ELF-1 (cell line): ENCODE measurements at places on chromosomes 2 and 18.

- DNase-seq = no peak
These were observed 1500.6 kb upstream of the TMEFF2 start for GRCh38 chr2:193695367-193695766.

- no peak for DNase-seq
These were observed 31.1 kb upstream of the INHBB start for GRCh38 chr2:120314690-120315366.

DNA sequence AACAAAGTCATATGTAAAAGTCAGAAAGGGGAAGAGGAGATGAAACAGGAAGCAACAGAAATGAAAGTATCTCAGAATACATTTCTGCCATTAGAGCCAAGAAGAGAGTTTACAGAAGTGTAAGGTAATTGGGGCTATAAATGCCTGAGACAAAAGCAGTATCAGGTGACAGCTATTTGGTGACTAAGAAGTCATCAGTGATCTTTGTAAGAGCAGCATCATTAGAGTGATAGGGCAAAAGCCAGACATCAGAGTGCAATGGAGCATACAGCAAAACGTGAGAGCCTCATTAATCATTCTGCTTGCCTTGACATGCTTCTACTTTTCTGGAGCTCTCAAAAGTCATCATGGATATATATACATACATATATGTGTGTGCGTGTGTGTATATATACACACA lies 804.7 kb upstream of the PIK3C3 start:
- DNase-seq = no peak

- no peak for DNase-seq
These were observed 68.8 kb downstream of the WDSUB1 start for GRCh38 chr2:159217676-159218075.

- DNase-seq = peak; percentile 87
These were observed 37.8 kb upstream of the IKZF2 start for GRCh38 chr2:213189001-213189899.

DNA sequence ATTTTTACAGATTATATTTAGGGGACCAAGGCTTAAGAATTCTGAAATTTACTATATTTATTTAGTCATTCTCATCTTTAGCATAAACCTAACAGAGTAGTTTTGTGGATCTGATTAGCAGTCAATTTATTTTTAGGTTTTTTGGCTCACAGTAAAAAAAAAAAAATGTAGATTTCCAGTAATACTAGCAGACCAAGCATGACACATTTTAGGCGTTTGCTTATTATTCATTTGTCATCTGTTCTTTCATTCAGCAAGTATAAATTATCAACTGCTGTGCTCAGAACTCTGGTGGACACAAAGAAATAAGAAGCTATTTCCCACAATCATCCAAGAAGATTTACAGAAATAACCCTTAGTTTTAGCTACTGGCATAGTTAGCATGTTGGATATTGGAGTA lies 20.6 kb downstream of the PDE1A start:
- no peak for DNase-seq

DNA sequence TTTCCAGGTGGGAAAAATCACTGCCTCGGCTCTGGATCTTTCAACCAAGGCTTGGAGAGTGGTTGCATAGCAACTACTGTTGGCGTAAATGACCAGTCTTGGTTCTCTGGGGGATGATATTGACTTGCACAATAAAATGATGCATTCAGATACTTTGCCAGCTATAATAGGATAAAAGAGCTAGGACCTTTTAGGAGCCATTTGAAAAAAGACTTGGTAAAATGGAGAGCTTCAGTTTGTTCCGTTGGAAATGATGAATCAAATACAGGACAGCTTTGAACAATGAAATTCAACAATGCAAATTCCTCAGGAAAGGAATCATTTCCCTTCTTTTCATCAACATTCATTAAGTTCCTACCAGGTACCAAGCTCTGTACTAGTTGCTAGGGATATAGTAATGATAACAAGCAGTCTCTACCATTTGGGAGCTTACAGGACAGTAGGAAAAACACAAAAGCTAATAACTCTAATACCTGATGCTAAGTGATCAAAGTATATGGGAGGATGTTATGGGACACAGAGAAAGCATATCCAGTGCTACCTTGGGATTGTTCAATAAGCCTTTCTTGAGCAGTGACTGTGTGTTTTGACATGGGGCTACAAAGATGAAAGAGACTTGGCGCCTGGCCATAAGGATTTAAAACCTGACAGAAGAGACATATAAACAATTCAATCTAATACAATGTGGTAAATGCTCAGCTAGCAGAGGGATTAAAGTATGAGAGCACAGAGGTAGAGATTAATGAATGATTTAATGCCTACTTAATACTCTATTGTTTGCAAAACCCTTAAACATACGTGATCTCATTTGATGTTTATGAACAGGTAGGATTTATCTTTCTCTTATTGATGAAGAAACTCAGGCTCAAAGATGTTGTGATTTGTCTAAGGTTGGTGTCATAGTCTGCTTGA lies 110.7 kb downstream of the QPCT start:
- no peak for DNase-seq

- no peak for DNase-seq
These were observed 3.9 kb downstream of the DUSP28 start for GRCh38 chr2:240563951-240564560.

DNA sequence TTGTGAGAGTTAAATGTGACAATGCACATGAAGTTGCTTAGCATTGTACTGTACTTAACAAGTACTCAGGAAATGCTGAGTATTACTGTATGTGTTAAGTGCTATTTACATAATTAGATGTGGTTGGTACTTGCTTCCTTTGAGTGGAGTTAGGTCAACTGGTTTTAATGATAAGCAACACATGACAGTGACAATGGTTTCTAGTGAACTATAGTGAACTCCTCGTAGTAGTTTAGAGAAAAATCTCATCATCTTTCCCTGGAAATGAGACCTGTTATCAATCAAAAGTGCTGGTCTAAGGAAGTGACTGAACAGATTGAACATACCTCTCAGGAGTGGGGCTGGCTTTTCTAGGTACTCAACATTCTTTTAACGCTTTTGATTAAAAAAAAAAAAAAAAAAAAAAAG lies 29.2 kb upstream of the ZDBF2 start:
- DNase-seq = no peak

DNA sequence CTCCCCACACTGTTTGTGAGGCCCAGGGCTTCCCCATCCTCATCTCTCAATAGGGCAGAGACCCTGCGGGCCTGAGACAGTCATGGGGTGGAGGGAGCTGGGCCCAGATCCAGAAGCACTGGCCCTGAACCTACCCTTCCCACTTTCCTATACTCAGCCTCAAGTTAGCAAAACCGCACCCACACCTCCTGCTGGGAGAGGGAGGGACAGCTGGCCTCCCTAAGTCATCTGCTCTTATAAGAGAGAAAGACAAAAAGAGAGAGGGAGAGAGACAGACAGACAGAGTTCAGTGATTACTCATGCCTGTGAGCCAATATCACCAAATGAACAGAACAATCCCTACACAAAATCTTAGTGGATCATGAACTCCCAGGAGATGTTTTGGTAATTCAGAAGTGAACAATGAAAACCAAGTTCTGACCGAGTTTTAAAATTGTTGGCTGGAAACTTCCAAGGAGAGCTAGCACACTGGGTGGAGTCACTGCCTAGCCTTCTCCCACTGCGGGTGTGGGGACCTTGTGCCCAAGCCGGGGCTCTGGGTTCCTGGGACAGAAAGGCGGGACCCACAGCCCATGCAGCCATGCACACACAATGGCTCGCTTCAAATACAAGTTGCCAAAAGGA lies 130.5 kb downstream of the PXDN start:
- peak; percentile 76 for DNase-seq

DNA sequence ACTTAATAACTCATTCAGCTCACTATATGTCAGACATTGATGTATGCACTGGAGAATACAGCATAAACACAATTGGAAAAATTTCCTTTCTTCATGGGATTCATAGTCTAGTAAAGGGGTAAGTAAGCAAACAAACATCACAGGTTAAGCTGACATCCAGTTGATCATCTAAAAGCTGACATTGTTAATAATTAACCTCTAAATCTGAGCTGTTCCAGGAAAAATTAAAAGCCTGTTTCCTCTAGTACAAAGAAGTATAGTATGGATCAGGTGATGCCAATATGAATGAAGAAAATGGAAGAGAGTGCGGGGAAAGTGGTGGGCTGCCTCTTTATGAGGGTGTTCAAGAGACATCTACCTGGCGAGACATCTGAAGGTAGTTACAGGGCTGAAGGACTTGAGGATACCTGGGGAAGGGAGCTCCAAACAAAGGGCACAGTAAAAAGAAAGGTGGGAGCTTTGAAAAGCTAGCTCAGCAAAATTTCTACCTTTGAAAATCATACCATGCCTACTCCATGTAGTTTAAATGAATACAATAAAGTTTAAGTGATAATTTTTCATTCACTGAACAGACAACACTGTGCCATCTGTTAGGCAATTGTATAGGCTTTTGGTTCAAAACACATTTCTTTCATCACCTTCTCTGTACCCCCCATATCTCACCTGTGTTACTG lies 619.3 kb downstream of the TRIB2 start:
- no peak for DNase-seq

- DNase-seq = no peak
These were observed 87.3 kb upstream of the RMDN2 start for GRCh38 chr2:37837628-37838328.

- DNase-seq = no peak
These were observed 120.5 kb downstream of the AFF3 start for GRCh38 chr2:100021791-100022340.

- DNase-seq = no peak
These were observed 98.3 kb upstream of the HDAC4 start for GRCh38 chr2:239498981-239499634.
